ENCODE measurements at places on chromosomes 2 and 18.

DNA sequence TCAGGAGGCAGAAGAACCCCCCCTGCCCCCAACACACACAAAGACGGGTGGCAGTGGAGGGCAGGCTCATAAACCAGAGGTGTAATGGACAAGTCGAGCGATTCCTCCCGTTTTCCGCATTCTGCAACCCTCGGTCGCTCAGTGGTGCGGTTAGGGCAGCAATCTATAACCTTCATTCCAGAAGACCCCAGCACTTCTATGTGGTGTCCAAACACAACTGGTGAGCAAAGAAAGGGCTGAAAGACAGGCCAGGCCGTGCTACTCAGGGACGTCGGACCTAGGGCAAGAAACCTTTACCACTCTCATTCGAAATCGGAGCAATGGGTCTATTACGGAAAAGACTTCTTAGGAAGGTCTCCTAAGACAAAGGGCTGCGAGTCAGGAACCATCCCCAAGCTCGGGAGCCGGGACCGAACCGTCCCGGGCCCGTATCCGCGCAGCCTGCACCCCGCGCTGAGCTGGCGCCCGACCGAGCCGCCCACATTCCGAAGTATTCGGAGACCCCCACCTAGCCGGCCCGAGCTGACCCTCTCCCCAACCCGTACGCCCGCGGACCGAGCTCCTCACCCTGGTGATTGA lies 568 bp downstream of the ARL5A start:
- peak; percentile 31 for DNase-seq

- no peak for DNase-seq
These were observed 480.3 kb upstream of the TNP1 start for GRCh38 chr2:217340176-217340575.

DNA sequence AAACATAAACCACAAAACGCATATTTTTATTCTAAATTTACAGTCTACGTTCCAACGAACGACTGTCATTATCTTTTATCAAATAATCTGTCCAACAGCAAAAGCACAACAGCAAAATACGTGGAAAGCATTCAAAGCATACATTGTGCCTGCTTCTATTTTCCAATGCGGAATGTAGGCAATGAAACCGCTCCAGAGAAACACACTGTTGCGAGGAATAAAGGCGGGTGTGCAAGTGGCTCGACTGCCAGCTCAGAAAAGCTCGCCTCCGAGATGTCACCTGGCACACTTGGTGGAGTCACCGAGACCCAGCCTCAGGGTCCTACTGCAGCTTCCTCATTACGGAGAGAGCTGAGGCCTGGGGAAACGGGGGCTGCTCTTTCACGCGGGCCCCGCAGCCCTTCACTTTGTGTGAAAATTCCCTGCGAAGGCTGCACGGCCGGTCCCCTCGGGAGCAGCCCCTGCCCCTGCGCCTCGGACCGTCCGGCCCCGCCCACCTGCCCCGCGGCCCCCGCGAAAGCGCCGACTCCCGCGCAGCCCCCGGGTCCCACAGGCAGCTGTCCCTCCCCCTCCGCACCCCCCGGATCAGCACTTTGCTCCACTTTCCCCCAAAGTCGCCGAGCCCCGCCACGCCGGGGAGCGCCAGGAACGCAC lies 752 bp downstream of the MGAT4A start:
- peak; percentile 55 for DNase-seq

DNA sequence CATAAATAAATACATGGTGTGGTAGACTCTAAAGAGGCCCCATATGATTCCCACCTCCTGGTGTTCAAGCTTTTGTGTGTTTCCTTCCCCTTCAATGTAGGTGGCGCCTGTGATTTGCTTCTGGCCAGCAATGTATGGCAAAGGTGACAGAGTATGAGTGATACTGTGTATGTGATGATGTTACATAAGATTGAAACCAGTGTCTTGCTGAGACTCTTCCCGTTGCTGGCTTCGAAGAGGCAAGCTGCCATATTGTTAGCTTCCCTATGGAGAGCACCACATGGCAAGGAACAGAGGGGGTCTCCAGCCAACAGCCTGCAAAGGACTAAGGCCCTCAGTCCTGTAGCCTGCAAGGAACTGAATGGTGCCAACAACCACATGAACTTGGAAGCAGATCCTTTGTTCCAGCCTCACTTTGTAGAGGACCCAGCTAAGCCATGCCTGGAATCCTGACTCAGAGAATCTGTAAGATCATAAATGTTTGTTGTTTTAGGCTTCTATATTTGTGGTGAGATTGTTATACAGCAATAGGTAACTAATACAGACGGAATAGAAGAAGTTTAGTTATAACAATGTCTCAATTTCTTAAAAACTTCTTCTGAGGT lies 1.7 kb upstream of the SMAD4 start:
- DNase-seq, result peak; percentile 17

- DNase-seq, result no peak
These were observed 24.0 kb upstream of the COLEC12 start for GRCh38 chr18:524466-524865.

DNA sequence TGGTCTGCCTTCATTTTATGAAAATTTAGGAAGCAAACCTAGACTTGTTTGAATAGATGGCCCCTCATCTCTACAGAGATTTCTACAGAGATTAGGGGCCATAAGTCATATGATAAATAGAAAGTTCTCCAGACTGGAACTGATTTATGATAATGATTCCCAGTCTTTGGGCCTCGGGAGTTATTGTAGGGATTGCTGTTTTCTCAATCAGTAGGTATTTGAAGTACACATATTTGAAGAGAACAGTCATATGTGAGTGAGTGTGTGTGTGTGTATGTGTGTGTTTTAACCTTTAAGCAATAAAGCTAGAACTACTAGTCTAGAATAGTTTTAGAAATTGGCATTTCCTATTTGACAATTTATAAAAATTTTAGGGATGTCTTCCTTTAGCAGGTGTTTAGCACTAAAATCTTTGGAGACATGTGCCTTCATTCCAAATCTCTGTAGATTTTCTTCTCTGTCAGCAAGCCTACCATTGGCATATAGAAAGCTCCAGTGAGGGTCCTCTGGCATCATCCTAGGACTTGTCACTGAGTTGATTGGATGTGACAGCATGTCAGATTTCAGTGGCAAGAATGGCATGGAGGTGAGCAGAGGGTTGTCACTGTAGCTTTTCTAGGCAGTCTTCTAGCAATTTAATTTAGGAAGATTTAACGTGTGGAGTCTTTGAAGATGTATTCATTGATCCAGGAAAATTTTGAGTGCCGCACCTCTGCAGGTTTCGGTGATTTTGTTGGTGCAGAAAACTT lies 71.2 kb downstream of the MYO1B start:
- no peak for DNase-seq
